ENCODE measurements at places on chromosomes 1 and 21.

DNA sequence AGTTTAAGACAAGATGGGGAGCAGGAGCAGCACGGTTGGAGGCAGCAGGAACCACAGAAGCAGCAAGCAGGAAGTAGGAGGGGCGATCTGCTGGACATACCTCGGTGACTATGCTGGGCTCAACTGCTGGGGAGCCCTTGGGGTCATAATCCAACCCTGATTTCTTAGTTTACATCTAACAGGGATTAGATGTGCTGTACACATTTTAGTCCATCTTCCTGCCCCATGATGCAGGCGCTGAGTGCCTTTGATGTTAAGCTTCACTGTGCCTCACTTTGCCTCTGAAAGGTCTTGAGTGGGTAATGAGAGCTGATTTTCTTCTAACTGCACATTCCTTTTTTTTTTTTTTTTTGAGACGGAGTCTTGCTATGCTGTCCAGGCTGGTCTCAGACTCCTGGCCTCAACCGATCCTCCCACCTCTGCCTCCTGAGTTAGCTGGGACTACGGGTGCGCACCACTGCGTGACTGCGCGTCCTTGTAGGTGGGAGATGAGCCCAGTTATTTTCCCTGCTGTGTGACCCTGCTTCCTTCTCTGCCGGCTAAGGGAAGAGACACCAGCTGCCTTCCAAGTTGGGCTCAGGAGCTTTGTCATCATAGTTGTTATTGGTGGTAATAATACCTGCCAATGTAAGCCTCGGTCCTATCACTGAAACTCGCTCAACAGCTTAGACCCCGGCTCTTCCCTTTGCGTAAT, 1.1 kb upstream of the RCAN3 start:
- DNase-seq, result peak; percentile 56

GRCh38 chr1:224080115-224080774, 33.7 kb upstream of the FBXO28 start:
- no peak for DNase-seq

GRCh38 chr1:161727256-161727924, 6.0 kb downstream of the FCRLB start:
- DNase-seq, result peak; percentile 78

GRCh38 chr1:1080122-1080757, 6.1 kb upstream of the RNF223 start:
- DNase-seq, result no peak

DNA sequence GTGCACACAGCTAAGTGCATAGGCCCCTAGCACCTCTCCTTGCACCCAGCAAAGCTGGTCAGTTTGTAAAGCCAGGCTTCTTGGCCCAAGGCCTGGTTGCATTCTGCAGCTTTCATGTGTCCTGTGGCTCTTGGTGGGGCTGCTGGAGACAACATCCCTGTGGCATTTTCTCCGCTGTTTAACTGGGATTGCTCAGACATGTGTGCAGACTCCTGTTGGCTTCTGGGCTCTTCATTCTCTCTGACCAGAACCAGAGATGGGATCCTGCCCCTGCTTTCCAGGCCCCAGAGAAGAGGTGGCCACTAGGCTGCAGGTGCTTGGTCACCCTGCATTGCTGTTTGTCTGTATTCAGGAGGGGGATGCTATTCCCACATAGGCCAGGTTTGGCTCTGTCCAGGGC, 50.8 kb downstream of the FAM78B start:
- no peak for DNase-seq

DNA sequence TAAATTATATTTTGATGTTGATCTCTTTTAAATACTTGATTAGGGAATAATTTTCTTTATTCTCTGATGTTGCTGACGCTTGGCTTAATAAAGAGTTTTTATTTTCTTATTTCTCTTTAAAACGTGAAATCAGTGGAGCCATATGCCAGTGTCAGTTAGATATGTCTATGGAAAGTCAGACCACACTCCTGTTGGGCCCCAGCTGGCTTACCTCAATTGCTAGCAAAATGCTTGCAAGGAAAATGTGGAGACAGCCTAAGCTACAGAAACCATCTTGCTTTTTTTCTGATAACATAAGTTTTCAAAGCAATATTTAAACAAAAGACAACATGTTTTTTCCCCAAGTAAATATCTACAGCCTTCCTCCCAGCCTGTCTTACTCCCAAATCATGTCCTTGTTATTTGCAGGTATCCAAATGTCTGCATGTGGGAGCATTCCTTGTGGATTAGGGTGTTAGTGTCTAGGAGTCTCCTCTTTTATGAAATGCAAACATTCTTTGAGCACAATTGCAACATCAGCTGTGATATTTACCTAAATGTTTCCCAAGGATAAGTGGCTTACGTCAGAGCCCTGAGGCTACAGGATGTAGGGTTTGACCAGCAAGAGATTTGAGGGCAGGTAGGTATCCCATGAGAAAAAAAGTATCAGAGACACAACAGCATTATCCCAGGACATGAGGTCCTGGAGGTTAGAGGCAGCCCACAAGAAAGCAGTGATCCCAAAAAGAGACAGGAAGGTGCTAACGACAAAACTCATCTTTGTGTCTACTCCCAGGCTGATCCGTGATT, 117.2 kb upstream of the KCNJ15 start:
- DNase-seq, result no peak

GRCh38 chr1:201708085-201708512, 120.9 kb upstream of the IPO9 start:
- DNase-seq, result peak; percentile 22

DNA sequence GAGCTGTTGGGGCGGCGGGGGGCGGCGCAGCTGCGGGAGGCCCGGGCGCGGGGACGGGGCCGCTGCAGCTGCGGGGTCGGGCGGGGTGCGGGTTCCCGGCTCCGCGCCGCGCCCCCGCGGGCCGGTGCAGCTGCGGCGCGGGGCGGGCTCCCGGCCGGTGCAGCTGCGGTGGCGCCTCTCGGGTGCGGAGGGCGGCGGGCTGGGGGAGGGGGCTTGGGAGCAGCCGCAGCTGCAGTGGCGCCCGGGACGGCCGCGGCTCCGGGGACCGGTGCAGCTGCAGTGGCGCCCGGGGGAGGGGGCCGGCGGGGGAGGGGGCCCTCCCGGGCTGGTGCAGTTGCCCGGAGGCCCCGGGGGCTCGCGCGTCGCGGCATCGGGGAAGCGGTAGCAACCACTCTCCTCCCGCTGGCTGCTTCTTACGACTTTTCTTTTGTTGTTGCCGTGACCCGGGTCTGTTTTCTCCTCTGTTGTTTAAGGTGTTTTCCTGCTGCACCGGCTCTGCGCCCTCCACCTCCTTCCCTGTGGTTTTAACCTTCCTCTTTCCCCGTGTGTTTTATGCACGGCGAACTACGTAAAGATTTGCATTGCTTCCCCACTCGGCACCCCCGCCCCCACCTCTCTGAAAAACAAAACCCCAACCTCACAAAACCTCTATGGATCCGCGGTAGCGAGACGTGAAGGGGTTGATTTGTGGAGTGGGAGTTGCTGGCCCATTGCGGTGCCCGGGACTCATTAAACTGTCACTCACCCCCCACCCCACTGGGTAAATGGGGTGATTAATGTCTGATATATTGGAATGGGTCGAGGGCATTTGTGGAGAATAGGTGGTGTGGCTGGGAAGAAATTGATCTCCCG, 1.7 kb upstream of the ZBTB18 start:
- DNase-seq, result no peak

DNA sequence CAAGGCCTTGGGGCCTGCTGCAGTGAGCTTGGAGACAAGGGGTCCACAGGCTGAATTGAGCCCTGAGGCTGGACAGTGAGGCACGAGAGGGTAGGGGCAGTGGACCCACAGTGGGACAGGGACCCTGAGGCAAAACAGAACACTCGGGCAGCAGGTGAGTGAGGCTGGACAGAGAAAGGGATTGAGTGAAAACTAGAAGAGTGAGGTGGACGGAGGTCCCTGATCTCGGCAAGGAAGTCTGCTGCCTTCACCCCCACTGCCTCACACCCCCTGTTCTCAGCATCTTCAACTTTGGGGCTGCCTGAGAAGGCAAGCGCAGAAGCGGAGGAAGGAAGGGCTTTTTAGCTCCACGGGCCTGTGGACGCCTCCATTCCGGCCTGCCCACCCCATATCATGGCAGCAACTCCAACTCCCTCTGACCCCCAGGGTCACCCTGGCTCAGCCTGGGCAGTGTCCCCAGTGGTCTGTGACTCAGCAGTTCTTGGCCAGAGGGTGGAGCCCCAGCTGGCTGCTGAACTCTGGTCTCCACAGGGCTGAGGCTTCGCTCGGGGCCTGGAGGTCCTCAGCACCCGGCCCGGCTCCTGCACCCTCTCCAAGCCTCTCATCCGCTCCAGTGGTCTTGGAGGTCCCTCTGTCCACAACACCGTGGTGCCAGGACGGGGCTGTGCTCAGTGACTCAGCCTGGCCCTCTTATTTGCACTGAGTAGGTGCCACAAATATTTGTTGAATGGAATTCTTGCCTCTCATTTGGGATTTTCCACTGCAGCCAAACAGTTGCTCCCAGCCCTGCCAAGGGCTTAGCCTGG, 60.0 kb upstream of the EPS8L3 start:
- no peak for DNase-seq

DNA sequence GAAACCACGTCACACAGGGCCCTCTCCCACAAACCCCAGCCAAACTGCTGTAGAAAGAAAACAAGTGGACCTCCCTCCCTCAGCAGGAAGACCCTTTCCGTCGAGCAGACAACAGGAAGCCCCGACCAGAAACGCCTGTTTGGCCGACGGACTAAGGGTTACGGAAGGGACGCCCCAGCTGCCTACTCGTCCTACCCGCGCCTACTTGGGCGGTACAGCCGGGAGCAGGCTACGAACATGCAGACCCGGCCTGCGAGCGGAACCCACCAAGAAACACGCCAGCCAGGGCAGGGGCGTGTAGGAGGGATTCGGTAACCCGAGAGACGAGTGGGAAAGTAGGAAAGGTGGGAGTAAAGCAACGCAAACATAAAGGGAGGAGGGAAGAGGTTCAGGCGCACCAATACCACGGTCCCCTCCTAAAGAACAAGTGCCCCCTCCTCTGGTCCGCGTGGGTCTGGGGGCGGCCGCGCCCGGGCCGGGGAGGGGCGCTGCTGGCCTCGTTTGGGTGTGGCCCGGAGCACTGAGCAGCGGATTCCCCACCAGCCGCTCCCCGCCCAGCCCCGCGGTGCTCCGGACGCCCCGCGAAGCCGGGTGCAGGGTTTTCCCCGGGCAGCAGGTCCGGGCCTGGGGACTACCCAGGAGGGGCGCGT, 450 bp downstream of the S100A10 start:
- DNase-seq, result peak; percentile 58

- no peak for DNase-seq
Observed at GRCh38 chr1:55275151-55275748, 60.1 kb upstream of the USP24 start.
